Right hindlimb (tissue), 1 donor: ENCODE measurements at places on chromosomes 6 and 20.

GRCh38 chr6:101011186-101011585 is 130.1 kb upstream of the ASCC3 start:
- DNase-seq: no peak

GRCh38 chr6:106187424-106187982 is 101.4 kb downstream of the PRDM1 start:
- DNase-seq: no peak

- no peak for DNase-seq
These were observed 11.0 kb downstream of the TRIM10 start for GRCh38 chr6:30149858-30150550.

- no peak for DNase-seq
These were observed 13.0 kb upstream of the RCAN2 start for GRCh38 chr6:46504242-46504641.

DNA sequence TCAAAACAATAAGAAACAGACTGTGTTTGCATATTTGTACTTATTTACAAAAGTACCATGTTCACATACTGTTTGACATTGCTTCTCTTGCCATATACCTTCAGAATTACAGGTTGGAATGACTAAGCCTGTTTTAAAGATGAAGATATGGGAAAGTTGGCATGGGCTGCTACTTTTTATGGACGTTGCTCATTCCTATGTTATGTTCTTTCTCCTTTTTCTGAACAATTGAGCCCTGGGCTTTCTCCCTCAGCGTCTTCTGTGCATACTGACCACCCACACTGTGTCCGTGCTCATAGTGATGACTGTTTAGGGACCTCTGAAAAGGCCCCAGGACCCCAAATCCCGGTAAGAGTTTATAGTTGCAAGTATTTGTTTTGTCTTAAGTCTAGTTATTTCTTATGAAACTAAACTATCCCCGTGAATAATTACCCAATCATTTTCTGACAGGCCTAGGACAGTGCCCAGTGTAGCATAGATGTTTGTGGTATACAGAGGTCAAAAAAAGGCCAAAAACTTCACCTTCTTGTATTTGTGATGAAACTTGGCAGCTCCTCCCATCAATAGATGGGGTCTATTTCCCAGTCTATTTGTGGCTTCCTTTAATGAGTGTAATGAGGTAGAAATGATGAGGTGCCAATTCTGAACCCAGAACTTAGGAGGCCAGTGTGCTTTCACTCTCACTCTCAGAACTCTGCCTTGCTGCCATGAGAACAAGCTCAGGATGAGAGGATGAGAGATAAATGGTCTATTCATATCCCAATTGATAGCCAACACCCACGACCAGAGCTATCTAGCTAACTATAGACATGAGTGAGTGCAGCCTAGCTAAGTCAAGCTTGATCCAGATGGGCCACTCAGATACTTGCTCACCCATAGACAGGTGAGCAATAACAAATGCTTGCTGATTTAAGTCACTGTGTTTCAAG is 40.9 kb downstream of the GSTA4 start:
- no peak for DNase-seq

GRCh38 chr6:26302941-26303559 is 61.9 kb upstream of the BTN3A2 start:
- no peak for DNase-seq

- no peak for DNase-seq
These were observed 69.8 kb downstream of the ARID1B start for GRCh38 chr6:156846845-156847599.

DNA sequence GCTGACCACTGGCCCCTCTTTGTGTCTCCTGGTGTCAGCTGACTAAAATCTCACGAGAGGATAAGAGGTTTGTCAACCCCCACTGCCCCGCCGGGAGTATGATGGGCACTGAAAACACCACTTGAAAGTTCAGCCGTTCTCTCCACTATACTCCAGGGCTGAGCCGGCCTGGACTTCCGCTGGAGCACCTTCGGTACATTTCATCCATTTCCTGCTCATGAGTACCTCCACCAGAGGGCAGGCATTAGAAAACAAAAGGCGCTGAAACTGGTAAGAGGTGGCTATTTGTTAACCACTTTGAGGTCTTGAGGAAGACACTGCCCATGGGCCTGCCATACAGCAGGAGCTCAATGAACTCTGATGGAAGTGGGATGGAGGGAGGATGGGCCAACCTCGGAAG is 17.9 kb upstream of the ANKRD60 start:
- DNase-seq: peak; percentile 49

- no peak for DNase-seq
These were observed 26.3 kb upstream of the APMAP start for GRCh38 chr20:25018841-25019240.

- no peak for DNase-seq
These were observed 20.7 kb downstream of the FAM50B start for GRCh38 chr6:3869632-3870527.

- no peak for DNase-seq
These were observed 275.4 kb upstream of the TFAP2D start for GRCh38 chr6:50437901-50438300.

DNA sequence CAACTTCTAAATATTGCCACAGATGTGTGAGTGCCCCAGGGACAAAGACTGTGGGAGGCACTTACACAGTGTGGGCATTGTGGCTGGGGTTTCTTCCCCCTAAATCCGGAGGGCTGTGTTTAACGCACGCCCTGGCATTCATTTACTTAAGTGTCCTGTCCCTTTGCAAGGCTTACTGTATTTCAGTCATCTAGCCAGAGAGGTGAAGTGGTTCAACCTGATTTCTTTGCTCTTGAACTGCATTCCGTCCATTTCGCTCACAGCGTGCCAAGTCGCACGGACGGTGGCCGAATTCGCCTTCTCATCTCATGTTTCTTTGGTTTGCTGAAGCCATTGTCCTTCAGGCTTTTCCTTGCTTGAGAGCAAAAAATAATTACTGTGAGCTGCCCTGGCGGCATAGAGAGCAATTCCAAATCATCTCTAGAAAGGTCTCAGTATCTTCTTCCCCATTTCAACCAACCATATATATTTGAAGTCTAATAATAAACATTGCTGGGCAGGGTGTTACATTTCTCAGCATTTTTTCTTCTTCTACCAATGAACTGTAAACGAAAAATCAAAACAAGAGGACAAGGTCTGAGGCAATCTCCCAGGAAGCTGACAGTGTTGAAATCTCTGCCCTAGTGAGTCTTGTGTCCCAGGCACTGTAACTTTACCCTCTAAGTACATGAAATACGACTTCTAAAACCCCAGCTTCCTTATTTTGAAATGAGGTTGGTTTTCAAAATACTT is 16.9 kb downstream of the SYTL3 start:
- DNase-seq: no peak

DNA sequence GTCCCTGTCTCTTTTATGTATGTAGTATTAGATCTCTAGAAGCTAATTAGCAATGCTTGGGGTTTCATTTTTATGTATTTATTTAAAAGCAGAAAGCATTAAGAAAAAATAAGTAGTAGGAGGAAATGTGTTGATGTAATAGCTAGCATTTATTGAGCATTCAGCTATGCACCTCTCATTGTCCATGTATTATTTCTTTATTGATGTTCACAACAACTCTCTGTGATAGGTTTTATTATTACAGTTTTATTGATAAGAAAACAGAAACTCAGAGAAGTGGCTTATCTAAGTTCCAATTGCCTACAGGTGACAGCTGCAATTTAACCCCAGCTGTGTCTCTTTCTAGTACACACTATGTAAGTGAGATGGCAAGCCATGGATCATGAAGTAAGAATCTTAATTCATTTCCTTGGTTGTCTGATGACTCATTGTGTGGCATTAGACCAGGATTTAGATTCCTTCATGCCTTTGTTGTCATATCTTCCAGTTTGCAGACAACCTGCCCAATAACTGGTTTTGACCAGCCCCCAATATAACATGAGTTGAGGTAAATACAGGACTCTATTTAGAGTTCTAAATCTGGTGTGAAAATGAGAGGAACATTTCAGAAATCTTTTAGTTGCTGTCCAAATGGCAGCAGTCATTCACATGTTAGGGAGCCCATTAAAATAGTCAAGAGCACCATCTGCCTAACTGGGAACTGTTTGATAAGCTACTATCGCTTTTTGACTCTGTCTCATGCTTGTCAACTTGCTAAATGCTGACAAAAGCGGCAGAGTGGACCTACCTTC is 170.8 kb upstream of the PHACTR1 start:
- no peak for DNase-seq

DNA sequence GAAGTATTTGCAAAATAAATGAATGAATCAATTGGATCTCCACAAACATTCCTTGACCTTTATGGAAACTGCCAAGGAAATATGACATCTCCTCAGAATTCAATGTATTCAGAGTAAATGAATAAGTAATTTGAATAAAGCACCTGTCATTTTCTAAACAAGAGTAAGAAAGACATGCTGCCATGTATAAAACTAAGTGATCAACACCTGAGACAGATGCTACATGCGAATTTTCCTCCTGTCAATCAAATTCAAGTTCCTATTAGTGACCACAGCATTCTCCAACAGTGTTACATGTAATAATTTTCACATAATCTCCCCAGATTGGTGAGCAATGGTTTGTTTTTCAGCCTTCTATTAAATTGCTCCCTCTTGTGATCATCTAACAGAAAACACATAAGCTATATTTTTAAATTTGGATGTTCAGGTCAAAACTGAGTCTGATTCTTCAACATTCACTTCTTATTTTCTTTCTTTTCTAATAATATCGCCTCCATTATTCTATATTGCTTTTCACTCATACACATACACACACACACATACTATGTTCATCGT is 163.2 kb upstream of the RNF217 start:
- no peak for DNase-seq

DNA sequence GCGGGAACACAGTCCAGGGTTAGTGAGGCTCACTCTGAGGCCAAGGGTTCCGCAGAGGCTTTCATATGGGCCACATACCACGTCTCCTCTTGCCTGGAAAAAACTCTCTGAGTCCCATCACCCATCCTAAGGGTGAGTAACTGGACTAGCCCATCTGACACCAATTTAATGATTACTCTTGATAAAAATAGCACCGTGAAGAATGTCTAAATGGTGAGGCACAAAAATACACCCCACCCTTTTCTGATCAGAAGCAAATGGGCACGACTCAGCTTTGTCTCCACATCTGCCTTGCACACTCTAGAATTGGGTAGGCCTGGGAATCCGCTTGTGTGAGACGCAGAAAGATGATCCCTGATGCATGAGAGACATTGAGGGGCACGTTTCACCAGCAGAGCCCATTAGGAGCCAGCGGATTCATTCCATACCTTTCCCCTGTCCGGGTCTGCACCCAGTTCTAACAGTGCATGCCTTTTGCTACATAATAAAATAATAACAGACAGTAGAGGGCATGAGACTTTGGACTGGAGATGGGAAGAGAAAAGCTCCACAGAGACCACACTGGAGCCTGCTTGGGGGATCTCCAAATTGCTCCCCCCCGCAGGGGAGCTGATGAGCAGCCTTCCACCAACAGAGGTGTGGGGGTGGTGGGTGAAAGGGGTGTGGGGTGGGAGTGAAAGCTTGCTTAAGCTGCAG is 110.0 kb upstream of the KCNK16 start:
- no peak for DNase-seq

- DNase-seq: no peak
These were observed 337.4 kb downstream of the GRIK2 start for GRCh38 chr6:101730954-101731353.

GRCh38 chr6:132063738-132064137 is 112.6 kb upstream of the CCN2 start:
- DNase-seq: no peak

GRCh38 chr6:91435630-91436029 is 848.8 kb upstream of the MAP3K7 start:
- DNase-seq: no peak

GRCh38 chr20:54633374-54634355 is 158.3 kb downstream of the DOK5 start:
- no peak for DNase-seq

GRCh38 chr20:48828734-48829460 is 1.1 kb upstream of the PREX1 start:
- DNase-seq: no peak

DNA sequence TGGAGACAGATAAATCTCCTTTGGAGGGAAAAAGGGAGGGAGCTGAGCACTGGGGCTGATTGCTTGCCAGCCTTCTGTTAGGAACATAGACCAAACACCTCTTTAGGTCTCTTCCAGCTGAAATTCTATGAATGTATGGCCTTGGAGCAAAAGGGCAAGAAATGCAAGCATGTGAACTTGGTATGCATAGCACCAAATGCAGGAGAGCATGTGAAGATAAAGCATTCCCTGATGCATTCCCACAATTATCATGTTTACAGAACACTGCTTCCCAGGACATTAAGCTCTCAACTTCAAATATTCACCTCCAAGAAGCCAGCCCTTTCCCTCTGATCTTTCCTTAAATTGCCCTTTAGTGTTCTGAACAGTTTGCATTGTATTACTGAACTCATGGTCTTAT is 15.6 kb downstream of the RIPOR2 start:
- DNase-seq: no peak

- no peak for DNase-seq
These were observed 29.8 kb downstream of the PSMB9 start for GRCh38 chr6:32883789-32884188.

GRCh38 chr20:13261460-13262301 is 40.6 kb downstream of the ISM1 start:
- DNase-seq: peak; percentile 41

GRCh38 chr6:157873735-157874344 is 50.8 kb downstream of the SNX9 start:
- peak; percentile 57 for DNase-seq

- peak; percentile 12 for DNase-seq
These were observed 16.6 kb upstream of the PCMTD2 start for GRCh38 chr20:64238851-64239387.

DNA sequence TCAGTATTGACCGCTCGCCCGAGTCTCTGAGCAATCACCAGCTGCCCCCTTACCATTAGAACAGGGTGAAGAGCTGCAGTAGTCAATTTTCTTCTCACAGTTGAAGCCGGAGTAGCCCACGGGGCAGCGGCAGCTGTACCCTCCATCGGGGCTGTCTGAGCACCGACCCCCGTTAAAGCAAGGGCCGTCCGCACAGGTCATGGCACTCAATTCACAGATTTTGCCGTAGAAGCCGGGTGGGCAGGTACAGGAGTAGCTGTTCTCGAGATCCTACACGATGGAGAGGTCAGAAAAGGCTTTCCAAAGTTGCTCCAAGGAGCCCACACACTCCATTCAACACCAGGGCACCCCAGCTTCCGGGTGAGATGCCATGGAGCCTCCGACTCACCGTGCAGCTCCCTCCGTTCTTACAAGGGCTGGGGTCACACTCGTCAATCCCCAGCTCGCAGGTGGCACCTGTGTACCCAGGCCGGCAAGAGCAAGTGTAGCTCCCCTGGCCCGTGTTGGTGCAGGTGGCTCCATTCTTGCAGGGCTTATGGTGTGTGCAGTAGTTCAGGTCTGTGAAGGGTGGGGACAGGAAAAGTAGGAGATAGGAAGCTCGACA is 5.9 kb downstream of the DLL1 start:
- no peak for DNase-seq

DNA sequence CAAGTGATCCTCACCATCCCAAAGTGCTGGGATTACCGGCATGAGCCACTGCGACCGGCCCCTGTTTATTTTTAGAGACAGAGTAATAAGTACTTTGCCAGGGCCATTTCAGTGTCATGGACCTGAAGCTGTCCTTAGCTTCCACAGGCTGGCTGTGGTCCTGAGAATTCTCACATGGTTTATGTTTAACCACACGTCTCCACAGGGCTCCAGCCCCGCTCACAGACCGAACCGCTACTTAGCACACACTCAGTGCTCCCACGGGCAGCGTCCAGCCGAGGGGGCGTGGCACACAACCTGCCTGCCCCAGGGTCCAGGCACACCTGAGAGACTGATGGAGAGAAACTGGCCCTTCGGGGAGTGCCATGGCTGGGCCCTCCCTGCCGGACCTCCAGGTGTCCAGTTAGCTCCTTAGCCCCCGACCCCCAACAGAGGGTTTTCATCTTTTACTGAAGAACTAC is 11.7 kb downstream of the ACSS1 start:
- DNase-seq: peak; percentile 17

GRCh38 chr6:16802071-16802470 is 40.8 kb upstream of the ATXN1 start:
- peak; percentile 49 for DNase-seq
